Activated T-cell treated with anti-CD3 and anti-CD28 coated beads for 4 hours (primary cell): ENCODE measurements at places on chromosomes 3 and 15.

DNA sequence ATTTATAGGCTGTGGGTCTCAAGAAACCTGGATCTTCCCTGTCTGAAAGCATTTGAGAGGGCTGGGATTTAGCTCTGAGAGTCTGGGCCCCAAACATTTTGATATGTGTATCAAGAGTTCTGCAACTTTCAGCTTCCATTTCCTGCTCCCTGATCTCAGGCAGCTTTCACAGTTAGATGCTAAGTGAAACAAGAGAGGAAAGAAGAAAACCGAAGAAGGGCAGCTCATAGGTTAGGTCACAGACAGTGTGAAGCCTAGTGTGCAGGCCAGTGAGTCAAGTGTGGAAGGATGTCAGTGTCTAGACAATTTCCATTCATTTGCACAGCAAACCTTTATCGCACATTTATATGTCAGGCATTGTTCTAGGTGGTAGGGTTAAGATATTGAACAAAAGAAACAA, 173.6 kb upstream of the PROK2 start:
- DNase-seq: no peak

DNA sequence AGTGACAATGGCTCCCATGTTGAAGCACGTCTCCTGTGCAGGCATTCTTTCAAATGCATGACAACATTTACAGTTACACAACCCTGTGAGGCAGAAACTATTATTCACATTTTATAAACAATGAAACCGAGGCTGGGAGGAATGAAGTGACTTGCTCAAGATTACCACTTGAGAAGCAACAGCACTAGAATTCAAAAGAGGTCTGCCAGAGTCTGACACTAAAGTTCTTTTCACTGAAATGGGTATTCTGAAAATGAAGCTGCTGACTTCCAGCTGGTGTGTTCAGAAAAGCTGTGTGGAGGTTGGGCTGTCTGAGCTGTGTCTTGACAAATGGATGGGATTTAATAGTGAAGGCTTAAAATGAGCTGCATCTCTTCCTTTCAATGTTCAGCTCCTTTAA, 104.4 kb downstream of the THSD4 start:
- DNase-seq: no peak

DNA sequence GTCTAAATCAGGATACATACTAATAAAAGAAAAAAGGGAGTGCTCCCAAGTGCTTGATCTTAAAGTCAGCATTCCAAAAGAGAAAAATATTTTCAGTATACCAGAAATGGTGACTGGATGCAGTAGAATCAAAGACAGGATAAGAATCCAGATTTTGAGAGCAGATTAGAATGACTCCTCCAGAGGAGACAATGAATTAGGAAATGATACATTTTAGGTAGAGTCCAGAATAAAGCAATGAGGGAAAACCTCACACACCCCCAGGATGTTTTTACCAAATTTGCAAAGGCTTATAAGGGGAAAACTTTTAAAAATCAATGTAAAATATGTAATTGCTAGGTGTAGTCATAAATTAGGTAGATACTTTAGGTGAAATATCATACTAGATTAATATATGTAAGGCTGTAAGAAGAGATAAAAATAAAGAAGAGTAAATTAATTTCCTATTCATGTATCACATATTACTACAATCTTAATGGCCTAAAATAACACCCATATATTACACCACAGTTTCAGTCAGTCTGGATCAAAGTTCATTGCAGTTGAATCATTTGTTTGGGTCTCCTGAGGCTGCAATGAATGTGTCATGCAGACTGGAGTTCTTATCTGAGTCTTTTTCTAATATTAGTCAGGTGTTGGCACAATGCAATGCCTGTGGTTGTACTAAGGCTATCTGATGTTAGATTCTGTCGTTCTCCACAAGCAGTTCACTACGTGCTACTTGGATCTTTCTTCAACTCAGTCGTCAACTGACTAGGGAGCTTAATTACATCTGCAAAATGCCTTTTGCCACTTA, 547.8 kb upstream of the EPHA6 start:
- no peak for DNase-seq

- peak; percentile 19 for DNase-seq
Observed at GRCh38 chr15:77187751-77188464, 117.0 kb upstream of the TSPAN3 start.

DNA sequence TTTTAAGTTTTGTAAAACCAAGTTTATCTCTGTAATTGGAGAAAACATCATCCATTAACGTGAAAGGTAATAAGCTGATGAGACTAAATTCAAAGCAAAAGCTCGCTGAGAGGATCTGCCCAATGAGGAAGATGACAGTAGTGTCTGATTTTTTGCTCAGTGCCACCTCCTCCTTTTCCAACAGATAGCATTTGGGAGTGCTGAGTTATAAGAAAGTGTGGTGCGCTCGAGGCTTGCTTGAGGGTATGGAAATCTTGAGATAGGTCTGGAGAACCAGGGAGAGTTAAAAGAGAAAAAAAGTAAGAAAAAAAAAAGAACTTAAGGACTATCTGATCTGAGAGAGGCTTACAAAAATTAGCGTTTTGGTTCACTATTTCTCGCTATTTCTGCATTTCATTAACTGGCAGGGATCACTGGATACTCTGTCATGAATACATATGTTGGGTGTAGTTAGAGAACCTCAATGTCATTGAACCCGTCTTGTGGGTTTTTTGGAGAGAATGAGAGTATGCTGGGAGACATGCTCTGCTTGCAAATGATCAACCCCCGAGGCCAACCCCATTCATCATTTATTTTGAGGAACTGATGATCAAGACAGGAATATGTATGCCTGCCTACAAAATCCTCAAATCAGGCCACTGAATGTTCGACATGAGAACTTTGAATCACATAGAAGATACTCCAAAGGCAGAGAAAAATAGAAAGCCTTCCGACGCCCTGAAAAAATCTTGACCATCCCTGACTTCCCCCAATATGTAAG, 973 bp upstream of the USP13 start:
- DNase-seq: no peak

- no peak for DNase-seq
Observed at GRCh38 chr3:7638103-7638502, 777.2 kb downstream of the GRM7 start.

DNA sequence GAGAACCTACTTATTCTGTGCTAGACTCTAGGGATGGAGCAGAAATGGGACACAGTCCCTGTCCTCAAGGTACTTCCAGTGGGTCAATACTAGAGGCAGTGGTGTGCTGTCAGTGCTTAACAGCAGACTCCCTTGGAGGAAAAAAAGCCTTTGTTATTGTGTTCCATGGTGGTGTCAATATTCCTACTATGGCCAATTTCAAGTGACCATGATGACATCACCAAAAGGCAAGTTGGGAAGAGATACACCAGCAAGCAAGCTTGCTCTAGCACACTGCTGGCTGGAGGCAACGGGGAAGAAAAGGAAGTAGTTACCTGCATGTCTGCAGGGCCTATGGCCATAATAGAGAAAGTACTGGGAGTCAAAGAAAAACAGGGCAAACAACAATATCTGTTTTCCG, 89.6 kb upstream of the ETV5 start:
- DNase-seq: no peak

DNA sequence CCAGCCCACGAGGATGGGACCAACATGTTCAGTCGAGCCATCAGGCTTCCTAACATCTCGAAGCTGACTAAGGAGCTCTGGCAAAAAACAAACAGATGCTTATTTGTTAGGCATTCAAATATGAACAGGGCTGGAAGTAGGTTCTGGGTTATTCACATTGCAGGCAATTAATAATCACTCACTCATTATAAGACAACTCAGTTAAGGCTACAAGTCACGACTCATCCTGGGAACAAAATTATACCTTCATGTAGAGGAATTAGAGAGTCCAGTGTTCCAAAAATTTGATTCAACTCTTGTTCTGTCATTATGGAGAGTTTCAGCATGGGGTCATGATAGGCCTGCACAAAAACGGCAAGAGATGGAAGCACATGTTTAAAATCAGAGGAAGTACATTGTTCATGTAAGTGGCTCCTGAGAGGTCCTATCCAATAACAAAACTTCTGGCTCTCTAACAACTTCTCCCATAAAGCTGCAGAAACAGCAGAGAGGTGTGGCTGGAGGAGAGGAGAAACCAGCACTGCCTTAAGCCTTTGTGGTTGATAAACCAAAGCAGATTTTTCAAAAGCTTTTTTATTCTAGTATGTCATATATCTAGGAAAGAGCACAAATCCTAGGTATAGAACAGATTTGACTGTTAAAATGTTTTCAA, 50.6 kb downstream of the ARHGEF3 start:
- no peak for DNase-seq

GRCh38 chr15:80636675-80637074, 58.4 kb upstream of the ABHD17C start:
- no peak for DNase-seq
